Karpas-422 (cell line): ENCODE measurements at places on chromosomes 12 and 14. TPM values are rescaled to one million over a fixed set of nuclear protein-coding genes. Genes with fewer than 3 reads are reported as not detected.

DNA sequence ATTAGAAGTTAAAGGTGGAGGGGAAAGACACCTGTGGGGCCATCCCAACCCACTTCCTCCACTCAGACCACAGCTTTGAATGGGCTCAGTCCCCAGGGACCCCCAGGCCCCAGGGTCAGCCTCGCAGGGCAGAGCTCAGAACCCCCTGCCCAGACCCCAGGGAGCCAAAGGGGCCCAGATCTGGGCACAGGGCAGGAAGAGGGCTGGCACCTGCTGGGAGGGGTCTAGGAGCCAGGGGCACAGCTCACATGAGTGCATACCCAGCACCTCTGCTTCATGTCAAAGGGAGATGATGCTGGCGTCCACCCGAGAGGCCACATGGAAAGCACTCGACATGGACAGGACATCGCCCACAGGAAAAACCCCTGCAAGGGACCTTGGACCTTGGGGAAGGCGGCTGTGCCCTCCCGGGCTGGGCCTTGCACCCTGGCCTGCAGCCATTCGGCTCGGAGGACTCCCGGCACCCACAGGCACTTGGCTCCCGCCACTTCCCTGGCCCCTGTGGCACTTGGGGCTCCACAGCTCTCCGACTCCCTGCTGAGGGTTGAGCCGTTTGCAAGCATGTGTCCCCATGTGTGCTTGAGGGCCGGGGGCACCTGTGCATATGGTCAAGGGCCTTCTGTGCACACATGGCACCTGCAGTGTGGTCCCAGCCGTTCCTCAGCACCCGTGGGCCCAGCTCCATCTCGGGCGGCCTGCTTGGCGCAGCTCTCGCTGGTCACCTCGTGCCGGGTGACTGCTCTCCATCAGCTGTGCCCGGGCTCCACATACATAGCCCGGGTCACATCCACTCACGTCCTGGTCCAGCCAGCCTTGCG is 7.8 kb upstream of the AMN start:
- no peaks in the 10 kb centered on the region for H3K27me3 ChIP-seq
- peak; percentile 92 for DNase-seq
- H3K4me1 ChIP-seq, result peaks cover 80% of the 10 kb centered on the region
- H3K27ac ChIP-seq, result peak overlapping the region; percentile 98
- peaks cover 16% of the 10 kb centered on the region for H3K36me3 ChIP-seq
- peak overlapping the region; percentile 51; the same call in 1 of the 2 replicates for H3K4me3 ChIP-seq

- no peak for DNase-seq
- no peaks in the 10 kb centered on the region for H3K27me3 ChIP-seq
- H3K27ac ChIP-seq, result peak overlapping the region; percentile 97
- peaks cover 37% of the 10 kb centered on the region for H3K4me1 ChIP-seq
These were observed 45.3 kb upstream of the PLBD1 start for GRCh38 chr12:14612898-14613445.

- no peaks in the 10 kb centered on the region for H3K27me3 ChIP-seq
- H3K27ac ChIP-seq, result no peak overlapping the region
- DNase-seq, result no peak
These were observed 36.1 kb upstream of the SRP54 start for GRCh38 chr14:34946699-34947098.

DNA sequence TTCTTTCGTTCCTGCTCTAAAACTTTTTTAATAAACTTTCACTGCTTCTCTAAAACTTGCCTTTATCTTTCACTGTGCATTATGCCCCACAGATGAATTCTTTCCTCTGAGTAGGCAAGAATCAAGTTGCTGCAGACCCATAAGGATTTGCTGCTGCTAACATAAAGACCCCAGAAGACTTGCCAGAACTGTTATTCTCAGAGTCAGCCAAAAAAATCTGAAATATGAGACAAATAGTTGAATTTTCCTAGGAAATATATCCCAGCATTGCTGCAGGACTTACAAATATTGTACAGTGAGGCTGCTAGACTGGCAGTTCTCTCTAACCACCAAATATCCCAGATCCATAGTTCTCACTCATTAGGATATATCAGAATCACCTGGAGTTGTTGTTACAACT is 349.1 kb upstream of the FLRT2 start:
- no peak overlapping the region for H3K27ac ChIP-seq
- no peaks in the 10 kb centered on the region for H3K27me3 ChIP-seq
- no peaks in the 10 kb centered on the region for H3K36me3 ChIP-seq
- H3K4me1 ChIP-seq, result no peaks in the 10 kb centered on the region
- DNase-seq, result no peak

GLI1 gene
- total RNA-seq, result 1.9 and 9.3 TPM in 2 replicates

KRT6A gene
- total RNA-seq, result not detected in 2 replicates

CLEC2A gene
- total RNA-seq, result not detected in 2 replicates

CCDC198 gene
- not detected in 2 replicates for total RNA-seq
